ENCODE measurements at places on chromosomes 12 and 14.

- no peak for DNase-seq
These were observed 60.4 kb downstream of the NIN start for GRCh38 chr14:50770586-50770985.

- no peak for DNase-seq
These were observed 376.0 kb downstream of the ALG10 start for GRCh38 chr12:34398366-34398705.

DNA sequence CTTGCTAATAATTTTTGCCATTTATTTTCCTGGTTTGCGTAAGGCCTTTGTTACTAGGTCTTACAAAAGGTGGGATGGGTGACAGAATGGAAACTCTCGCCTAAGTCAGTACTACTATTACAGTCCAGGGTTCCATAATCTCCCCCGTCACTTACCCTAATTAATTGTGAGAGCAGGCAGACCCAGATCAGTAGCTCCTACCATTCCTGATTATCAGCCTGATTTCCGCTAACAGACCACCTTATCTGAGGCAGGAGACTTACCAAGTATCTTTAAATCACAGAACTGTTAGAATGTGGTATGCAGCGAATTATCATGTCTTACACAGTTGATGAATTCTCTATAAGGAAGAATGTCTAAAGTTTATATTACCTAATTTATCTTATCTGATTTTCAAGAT is 234.7 kb downstream of the FOXN3 start:
- no peak for DNase-seq

- DNase-seq, result no peak
These were observed 76.1 kb downstream of the SLC25A47 start for GRCh38 chr14:100399052-100399849.

- DNase-seq, result no peak
These were observed 531 bp downstream of the DLGAP5 start for GRCh38 chr14:55190906-55191202.

- DNase-seq, result no peak
These were observed 6.9 kb upstream of the TCL1B start for GRCh38 chr14:95679148-95679815.

Measured in activated CD4-positive, CD25-positive, alpha-beta regulatory T cell (primary cell).